ENCODE measurements at places on chromosomes 6 and 20.

DNA sequence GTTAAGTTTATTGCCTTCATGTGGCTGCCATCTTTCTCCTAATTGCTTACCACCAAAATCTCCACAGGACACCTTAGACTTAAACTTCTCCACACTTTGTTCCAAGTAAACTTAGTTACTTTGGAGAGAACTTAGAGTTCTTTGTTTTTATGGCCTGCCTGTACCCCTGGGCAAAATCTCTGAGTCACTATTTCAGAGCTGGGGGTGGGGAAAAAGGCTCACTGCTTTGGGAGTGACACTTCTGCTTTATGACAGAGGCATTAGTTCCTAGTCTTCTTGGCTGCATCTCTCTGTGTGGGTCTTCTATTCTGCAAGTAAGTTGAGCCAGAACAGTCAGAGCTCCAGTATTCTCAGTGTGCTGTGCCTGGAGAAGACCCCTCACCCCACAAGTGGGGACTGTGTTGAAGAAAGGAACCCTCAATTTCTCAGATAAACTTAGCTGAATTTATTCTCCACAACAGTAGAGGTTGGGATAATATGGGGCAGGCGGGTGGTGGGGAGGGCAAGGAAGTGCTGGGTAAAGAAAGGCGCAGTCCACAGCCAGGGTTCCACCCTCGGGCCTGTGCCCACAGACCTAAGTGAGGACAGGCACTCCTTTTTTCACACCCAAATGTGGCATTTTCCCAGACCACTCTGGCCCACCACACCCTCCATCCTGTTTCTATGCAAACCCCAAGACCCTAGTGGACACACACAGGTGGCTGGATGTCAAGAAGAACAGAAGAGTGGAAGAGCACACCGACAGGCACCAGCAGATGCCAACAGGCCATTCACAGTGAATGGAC lies 636.6 kb upstream of the MAN1A1 start:
- peak; percentile 26 for DNase-seq

DNA sequence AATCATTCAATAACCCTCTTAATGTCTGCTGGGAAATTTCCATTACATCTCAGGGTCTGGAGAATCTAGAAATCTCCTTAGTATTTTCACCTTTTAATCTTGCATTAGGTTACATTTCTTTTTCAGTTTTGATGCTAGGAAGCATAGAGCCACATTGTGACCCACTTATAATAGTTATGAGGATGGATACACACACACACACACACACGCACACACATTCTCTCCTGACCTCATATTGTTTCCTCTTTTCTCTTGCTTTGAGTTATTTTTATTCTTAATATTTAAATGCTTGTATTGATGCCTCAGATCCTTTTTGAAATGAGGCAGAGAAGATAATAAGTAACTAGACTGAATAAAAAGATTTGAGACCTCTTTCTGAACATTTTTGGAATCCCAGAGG lies 128.4 kb downstream of the KLHL32 start:
- DNase-seq: no peak

DNA sequence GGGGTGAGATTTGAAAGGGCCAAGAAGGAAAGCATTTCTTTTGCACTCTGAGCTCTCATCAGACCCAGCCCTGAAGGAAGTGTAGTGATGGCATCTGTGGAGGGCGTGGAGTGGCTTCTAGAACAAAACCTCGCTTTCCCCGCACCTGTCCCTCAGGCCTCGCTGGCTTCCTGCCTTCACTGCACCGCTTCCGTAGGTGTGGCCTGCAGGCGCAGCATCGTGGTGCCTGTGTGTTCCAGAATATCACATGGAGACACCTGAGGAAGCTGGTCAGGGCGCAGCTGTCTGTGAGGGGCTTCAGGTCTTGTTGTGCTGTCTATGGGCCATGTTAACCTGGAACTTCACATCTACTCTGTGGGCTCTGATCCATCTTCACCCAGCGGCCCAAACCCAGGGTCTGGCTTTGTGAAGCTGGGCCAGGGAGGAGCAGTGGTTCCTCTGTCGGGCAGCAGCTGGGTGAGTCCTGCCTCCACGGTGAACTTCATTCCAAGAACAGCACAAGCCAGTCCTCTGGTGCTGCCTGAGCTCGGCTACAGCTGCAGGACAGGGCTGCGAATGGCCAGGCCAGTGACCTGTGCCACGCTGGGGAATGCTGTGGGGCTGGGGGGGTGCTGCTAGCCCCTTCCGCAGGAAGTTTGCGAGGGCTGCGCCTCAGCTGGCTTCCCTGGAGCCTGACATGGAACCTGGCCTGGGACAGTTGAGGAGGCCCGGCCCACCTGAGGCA lies 40.9 kb downstream of the DSTN start:
- no peak for DNase-seq

GRCh38 chr20:64137598-64138031 lies 26.6 kb upstream of the MYT1 start:
- no peak for DNase-seq

DNA sequence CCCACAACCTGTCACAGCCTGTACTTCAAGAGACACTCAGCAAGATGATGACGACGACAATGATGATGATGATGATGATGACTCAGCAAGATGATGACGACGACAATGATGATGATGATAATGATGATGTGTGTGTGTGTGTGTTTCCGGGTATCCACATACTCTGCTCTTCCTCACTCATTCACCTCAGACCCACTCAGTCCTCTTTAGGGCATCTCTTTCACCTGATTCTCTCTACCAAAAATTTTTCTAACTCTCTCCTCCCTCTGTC lies 1.2 kb upstream of the EIF6 start:
- DNase-seq: no peak

GRCh38 chr6:7887278-7887991 lies 23.2 kb downstream of the TXNDC5 start:
- no peak for DNase-seq

DNA sequence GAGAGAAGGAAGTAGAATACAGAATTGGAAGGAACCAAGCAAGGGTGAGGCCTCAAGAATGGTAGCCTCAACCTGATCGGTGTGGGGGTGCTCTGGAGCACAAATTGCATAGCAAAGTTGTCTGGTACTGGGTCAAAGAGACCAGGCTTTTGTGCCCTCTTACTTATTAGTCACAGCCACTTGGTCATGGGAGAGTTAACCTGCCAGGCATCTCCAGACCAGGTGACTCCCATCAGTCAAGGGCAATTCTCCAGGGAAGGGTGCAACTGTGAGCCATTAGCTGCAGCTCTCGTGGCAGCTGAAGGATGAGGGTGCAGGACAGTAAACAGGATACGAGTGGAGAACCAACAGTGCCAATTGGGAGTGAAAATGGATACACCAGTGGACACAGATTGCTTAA lies 47.7 kb upstream of the PLCB4 start:
- DNase-seq: no peak

- peak; percentile 70 for DNase-seq
These were observed at the start of gene SLC4A11 for GRCh38 chr20:3239026-3239866. Gene SLC4A11 (minus strand): TSS chr20:3239190. CDS start chr20:3239137, 53 bp downstream.

DNA sequence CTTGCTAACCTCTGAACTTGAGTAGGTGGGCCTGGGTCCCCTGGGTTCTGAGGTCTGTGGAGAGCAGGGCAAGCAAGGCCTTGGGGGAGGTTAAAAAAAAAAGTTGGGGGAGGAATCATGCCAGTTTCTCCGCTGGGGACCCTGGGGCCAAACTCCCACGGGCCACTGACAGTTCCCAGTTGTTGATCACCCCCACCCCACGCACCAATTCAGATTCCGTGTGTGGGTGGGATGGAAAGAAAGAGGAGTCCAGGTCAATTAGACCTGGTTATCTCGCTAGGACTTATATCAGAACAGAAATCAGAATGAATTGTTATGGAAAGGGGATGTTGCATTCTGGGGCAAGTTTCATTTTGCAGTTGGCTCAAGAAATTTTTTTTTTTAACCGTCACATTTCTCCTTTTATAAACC lies 46.7 kb upstream of the SUPT3H start:
- peak; percentile 86 for DNase-seq

- peak; percentile 50 for DNase-seq
These were observed 17.1 kb upstream of the BEND3 start for GRCh38 chr6:107132330-107132954.

DNA sequence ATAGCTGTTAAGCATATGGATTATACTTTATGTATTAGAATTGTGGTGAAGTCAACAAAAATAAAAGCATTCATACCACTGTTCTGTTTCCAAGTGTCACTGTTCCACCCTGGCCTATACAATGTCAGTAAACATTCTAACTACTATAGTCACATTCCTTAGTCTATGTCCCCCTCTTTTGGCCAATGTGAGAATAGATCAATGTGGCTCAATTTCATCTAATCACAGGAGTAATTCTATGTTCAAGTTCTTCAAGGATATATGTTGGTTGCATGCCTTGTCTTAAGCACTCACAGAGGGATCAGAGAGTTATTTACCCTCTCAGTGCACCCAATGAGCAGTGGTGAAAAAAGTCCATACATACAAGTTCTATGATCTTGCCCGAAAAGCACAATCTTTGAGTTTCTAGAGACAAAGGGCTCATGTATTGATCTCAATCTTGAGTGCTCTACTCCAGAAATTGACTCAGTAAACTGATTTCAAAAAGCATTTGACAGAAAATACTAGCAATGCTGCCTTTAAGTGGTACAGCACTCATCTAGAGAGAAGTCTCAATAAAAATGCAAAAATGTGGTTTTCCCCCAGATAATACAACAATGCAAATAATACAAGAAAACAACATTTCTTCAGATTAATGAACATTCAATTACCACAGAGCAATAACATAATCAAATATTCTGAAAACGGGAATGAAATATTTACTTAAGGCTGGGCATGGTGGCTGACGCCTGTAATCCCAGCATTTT lies 16.5 kb downstream of the SMLR1 start:
- peak; percentile 58 for DNase-seq

GRCh38 chr6:25178336-25179035 lies 100.7 kb upstream of the CARMIL1 start:
- DNase-seq: no peak

DNA sequence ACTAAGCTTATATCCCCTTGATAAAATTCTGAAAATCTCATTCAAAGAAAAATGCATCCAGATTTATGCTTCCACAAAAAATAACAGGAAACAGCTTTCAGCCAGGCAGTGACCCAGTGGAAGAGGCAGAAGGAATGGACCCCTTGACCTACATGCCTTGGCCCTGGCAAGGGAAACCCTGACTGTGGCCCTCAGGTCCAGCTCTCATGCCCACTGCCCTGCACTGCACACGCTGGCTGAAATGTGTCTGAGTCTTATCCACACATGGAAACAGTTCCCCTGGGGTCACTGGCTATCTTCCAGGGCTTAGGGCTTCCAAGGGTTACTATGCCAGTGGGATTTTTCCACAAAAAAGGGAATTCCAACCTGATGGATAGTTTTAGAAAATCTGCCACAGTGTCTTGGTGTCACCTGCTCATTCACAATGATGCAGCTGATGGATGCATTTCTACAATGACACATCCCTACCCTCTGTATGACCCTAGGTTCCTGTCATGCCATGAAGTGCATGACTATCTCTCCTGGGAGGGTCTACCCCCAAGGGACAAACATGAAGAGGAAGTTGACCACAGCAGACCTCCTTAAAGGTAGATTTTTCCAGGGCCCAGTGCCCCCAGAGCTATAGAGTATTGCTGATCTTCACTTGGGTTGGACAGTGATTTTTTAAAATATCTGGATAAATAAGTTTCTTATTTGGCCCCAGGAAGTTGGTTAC lies 121.9 kb upstream of the CD93 start:
- peak; percentile 71 for DNase-seq

DNA sequence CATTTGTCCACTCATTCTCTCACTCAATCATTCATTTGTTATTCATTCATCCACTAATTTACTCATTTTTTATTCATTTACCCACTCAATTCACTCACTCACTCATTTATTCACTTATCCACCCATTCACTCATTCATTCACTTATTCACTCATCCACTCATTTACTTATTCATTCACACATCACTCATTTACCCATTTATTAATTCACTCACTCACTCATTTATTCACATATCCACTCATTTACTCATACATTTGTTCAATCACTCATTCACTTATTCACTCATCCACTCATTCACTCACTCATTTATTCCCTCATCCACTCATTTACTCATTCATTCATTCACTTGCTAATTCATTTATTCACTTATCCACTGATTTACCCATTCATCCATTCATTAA lies 129.1 kb downstream of the TTLL2 start:
- DNase-seq: no peak

DNA sequence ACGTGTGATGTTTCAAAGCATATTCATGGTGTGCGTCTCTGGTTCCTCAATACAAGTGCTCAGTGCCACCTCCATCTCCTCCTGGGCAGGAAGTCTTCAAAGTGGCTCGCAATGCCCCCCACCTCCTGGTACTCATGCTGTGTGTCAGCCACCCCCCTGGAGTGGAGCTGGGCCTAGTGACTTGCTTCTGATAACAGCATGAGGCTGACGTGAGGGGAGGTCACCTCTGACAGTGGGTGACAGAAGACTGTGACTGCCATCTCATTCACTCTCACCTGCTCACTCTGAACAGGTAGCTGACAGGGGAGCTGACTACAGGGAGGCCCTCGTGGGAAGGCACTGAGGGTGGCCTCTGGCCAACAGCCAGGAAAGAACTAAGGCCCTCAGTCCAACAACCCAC lies 92.4 kb upstream of the NFATC2 start:
- no peak for DNase-seq

GRCh38 chr20:47529840-47530239 lies 28.2 kb downstream of the NCOA3 start:
- no peak for DNase-seq

DNA sequence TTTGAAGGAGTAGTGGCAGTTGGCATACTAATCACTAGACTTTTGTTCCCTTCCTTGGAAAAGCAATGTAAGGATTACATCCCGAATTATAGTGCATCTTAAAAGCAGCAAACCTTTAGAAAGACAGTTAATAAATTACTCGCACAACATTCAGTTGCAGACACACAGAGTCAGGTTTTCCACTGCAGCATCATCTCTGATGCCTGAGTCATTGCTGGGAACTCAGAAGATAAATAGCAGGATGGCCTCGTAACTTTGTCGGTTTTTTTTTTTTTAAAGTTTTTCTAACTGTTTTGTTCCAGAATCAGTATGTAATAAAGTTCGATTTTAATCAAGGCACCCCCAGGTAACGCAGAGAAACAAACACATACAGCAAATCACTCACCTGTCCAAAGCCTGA lies 34.3 kb downstream of the GJA10 start:
- DNase-seq: no peak

DNA sequence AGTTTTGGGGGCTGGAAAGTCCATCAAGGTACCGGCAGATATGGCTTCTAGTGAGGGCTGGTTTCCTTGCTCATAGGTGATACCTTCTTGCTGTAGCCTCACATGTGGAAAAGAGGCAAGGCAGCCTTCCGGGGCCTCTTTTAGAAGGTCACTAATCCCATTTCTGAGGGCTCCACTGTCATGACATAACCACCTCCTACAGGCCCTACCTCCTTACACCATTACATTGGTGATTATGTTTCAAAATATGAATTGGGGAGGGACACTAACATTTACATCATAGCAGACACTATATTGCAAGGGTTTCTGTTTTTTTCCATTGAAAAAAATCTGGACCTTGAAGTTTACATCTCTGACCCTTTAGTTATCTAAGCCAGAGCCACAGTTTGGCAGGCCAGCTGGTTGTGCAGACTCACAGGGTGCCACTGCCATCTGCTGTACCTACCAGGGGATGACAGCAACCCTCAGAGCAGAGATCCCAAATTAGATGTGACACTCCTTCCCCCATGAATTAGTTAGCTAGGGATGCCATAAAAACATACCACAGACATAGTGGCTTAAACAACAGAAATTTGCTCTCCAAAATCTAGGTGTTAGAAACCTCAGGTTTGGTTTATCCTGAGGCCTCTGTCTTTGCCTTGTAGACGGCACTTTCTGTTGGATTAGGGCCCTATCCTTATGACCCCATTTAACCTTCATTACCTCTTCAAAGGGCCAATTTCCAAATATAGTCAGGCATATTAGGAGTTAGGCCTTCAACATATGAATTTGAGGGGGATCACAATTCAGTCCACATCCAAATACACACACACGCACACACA lies 166.4 kb upstream of the RNF217 start:
- peak; percentile 25 for DNase-seq

GRCh38 chr20:63134201-63134612 lies 81.7 kb downstream of the YTHDF1 start:
- DNase-seq: no peak

Measured in NB4 (cell line).